ENCODE measurements at places on chromosomes 7 and 10.

- no peak for DNase-seq
These were observed at the start of gene C1QL3 for GRCh38 chr10:16521311-16522016. TSS of gene C1QL3 (minus strand) at chr10:16521879. CDS start at chr10:16521065, 814 bp downstream.

DNA sequence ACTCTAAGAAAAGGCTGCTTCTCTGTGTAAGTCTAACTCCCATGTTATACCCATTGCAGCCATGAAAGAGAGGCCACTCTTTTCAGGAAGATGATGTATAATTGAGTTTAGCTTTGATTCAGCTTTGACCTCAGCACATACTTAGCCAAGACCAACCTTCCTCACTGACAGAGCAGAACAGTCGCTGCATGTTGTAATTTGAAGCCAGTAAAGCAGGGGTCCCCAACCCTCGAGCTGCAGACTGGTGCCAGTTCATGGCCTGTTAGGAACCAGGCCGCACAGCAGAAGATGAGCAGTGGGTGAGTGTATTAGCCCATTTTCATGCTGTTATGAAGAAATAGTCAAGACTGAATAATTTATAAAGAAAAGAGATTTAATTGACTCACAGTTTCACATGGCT lies 223.9 kb downstream of the GPR158 start:
- no peak for DNase-seq

DNA sequence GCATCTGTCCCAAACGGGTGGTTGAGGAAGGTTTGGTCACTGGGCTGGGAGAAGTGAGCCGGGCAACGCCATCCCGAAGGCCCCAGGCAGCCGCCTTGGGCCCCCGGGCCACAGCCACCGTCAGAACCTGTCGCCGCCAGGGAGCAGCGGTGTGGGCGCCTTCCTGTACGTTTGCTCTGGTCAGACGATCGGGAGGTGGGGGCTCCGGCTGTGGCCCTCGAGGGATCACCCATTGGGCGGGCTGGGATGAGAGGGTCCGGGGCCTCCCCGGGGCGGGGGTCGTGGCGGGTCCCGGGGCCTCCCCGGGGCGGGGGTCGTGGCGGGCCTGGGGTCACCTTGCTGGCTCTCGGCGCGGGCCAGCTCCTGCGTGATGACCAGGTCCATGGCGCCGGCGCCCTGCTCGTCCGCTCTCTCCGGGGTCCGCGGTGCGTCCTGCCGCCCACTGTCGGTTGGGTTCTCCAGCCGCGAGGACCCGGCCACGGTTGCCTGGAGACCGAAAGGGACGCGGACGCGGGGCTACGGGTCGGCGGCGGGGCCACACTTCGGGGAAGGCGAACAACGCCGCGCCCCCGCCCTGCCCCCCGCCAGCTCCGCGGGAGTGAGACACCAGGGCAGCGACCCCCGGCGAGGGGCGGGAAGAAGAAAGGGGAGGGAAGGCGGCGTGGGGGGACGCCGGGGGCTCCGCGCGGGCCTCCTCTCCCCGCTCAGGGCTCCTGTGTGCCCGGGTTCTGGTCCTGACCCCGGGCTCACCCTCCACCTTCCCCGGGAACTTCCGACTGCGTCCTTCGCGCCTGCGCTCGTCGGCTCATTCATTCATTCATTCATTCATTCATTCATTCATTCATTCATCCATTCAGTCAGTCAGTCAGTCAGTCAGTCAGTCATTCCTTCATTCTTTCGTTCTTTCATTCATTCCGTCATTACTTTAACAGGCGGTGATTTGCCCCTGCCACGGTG lies at the start of gene CFAP46:
CFAP46 (minus strand) TSS at position 470 of the 957 bp plus-strand sequence; CDS start at position 384, 86 bp downstream.
- no peak for DNase-seq

DNA sequence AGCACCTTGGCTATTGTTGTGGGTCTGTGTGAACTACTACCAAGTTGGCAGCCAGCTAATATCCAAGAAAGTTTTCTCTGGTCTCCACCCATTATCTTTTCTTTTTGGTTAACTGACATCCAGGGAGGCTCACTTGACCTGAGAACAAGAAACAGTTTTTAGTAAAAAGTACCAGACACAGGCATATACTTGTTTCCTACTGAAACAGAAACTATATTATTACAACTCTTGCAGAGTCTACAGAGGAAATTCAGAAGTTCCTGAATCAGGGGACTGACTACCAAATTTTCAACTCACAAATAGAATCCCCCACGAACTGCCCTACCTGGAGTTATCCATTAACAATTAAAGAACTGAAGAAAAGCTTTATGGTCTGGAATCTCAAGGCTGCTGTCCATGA lies 168.9 kb downstream of the KCND2 start:
- DNase-seq = no peak

- DNase-seq = no peak
These were observed 92.7 kb upstream of the MACROH2A2 start for GRCh38 chr10:69959911-69960310.

DNA sequence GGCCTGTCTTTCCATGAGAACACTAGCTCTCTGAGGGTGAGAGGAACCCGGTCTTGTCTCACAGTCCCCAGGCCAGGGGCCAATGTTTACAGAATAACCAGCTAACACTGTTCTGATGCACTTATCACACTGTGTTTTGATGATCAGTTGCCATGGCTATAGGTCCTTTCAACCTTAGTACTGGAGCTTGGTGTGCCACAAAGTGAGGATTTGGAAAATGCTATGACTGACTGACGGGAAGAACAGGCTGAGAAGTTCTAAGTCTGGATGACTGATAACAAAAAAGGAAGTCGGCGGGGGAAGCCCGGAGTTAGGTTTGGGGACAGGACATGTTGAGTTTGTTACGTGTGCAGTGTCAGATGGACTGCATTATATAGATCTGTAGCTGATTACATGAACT lies 141.8 kb downstream of the CTTNBP2 start:
- no peak for DNase-seq

DNA sequence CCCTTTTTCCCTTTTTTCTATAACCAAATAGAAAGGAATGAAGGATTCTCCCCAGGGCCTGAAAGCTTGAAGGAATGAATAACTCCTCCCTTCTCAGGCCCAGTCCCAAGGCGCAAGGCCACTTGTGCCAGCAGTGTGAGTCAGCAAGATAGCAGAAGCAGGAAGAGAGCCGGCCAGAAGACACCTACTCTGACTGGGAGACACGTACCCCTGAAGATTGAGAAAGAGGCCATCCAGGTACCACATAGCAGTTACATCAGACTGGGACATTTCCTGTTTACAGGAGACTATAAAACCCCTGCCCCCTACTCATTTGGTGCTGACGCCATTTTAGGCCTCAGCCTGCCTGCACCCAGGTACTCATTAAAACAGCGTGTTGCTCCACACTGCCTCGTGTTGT lies 65.5 kb downstream of the LRRC17 start:
- no peak for DNase-seq

DNA sequence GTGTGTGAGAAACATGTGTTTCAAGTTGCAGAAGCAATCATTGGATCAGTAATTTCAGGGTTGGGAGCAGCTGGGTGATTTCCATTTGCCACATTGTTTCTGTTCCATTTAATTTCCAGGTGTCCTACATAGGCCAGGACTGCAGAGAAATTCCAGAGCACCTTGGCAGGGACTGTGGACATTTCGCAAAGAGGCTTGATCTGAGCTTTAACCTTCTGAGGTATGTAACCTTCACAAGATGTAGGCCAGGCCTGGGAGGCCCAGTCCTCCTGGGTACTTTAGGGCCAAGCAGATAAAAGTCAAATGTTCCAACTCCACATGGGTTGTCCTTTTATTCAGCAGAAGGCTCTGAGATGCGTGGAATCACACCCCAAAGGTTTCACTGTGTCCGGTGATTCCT lies 6.9 kb downstream of the LRMDA start:
- no peak for DNase-seq

DNA sequence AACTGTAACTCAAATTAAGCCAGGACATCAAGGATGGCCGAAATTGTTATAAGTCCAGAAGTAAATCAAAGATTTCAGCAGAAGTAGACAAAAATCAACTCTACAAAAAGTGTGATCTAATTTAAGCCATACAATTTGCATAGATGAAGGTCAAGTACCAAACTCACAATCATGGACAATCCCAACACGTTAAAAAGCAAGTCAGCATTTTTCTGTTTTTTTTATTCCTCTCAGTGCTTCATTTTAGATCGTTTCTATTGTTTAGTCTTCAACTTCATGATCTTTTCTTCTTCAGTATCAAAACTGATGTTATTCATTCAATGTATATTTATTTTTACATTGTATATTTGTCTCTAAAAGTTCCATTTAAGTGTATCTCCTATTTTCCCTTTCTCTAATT lies 674.3 kb upstream of the PHF14 start:
- DNase-seq = no peak

GRCh38 chr10:4058514-4059029 lies 273.6 kb upstream of the KLF6 start:
- DNase-seq = no peak

DNA sequence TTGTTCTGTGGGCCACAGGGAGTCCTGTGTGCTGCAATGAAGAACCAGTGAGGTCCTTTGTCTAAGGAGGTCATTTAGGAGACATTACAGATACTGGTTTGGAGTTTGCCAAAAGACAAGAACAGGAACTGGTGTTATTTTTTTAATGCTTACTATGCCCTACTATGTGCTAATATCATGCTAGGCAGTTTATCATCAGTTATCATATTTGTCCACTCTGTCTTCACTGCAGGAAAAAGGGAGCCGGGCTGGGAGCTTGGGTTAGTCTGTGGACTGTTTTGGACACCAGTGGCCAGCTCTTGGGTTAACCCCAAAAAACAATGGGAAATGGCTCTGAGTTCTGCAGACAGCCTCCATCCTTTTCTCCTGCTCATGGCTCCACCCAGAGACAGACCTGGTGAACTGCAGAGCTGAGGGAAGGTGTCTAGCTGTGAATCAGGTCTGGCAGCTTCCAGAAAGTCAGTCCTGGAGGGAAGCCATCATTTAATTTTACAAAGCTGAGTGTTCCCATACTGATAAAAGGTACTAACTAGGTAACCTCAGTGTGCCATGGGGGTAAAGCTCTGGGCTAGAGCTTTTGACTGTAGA lies 101.2 kb upstream of the ZNF746 start:
- no peak for DNase-seq

- no peak for DNase-seq
These were observed 88.0 kb upstream of the ELMO1 start for GRCh38 chr7:37536706-37537105.

DNA sequence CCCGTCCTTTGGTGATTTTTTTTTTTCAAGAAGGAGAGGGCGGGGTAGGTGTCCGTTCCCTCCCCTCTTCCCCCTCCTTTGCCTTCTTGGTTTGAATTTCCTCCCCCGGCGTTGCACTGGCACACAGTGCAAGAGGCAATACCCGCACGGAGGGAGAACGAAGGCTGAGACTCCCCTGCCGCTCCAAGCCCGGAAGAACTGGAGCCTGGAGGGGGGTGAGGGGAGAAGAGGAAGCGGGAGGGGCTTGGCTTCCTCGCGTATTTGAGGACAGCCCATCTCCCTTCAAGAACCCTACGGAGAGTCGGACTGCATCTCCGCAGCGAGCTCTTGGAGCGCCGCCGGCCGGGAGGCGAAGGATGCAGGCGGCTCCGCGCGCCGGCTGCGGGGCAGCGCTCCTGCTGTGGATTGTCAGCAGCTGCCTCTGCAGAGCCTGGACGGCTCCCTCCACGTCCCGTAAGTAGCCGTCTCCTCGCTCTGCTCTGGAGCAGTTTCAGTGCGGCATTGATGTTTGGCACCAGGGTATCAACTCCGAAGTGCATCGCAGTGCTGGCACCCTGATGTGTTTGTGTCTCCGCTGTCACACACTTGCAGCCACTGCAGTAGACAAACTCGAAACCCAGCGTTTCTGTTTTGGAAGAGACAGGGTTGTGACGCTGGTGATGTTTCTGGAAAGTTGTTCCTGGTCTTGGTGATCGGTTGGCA lies at the start of gene CNTNAP2:
CNTNAP2 (plus strand) TSS at position 281 of the 702 bp plus-strand sequence; CDS start at position 357, 76 bp downstream.
- no peak for DNase-seq

DNA sequence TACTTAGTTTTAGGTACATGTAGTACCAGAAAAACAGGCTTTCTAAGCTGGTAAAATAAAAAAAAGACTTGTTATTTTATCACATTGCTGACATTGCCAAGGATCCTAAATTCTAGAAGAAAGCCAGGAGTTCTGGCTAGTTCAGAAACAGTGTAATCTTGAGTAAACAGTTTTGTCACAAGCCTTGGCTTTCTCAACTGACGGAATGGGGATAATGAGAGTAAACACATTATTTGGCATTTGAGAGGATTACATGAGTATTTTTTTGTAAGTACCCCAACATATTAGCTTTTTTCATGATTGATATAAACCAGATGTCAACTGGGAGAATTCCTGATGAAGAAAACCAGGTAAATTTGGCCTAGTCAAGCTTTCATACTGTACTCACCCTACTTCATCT lies 269.8 kb downstream of the SORCS1 start:
- DNase-seq = no peak

DNA sequence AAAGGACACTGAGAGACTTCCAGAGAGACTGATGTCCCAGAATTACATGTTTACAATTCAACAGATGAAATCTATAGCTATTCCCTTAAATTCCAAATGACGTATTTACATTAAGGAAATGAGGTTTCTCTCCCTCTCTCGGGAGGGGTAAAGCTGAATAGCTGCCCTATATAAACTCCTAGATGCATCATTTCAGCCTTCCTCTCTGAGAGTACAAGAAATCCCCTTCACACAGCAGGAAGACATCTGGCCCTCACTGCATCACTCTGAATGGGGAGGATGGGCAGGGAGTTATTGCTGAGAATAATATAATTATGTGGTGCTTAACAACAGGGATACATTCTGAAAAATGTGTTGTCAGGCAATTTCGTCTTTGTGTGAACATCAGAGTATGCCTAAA lies 11.0 kb downstream of the POT1 start:
- no peak for DNase-seq

DNA sequence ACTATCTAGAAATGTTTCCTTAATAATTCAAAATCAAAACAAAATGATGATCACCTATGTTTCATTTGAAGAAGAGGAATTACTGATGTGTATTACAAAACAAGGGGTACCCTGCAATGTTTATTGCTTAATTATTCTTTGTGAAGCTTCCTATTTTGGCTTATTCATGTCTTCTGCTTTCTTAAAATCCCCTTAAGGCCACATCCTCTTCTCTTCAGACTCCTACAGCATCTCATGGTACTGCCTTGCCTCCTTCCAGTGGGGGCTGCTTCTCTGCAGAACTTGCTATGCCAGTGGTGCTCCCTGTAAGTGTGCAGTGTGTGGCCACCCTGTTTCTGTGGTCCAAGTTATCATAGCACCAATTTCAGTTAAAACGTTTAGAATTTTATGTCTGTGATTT lies 35.0 kb downstream of the CCDC146 start:
- DNase-seq = no peak

- no peak for DNase-seq
These were observed 220.0 kb upstream of the ZNF804B start for GRCh38 chr7:88539518-88539917.

DNA sequence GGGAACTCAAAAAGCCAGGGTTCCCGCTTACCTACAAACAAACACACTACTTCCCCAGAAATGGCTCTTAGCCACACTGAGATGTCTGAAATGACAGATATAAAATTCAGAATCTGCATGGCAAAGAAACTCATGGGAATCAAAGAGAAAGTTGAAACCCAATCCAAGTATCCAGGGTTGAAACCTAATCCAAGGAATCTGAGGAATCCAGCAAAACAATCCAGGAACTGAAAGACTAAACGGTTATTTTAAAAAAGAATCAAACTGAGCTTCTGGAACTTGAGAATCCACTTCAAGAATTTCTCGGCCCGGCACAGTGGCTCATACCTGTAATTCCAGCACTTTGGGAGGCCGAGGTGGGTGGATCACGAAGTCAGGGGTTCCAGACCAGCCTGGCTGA lies 568.8 kb downstream of the POM121L12 start:
- no peak for DNase-seq
